IPS-NIHi11 (cell line): ENCODE measurements at places on chromosomes 7 and 10.

GRCh38 chr7:39285256-39285655 is 280.9 kb upstream of the YAE1 start:
- DNase-seq = no peak

GRCh38 chr7:255038-255435 is 34.9 kb upstream of the FOXL3 start:
- DNase-seq = no peak

- DNase-seq = no peak
Observed at GRCh38 chr7:50470250-50471163, 20.4 kb upstream of the FIGNL1 start.

DNA sequence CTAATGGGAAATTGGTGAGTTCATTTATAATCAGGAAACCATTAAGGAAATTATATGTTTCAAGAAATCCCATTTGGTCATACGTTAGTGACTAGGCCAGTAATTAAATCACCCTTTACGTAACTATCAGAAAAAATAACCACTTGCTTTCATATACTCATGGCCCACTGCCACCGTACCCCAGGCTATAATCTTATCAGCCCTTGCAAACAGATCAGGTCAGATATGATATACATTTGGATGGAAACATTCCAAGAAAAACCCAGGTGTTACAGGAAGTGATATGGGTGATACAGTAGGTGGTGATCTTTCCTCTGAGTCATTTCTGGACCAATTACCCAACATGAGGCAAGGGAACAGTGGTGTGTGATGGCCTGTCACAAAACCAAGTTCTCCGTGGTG is 481.0 kb upstream of the SEMA3A start:
- DNase-seq = no peak

GRCh38 chr7:157312941-157313340 is 23.9 kb upstream of the DNAJB6 start:
- no peak for DNase-seq

DNA sequence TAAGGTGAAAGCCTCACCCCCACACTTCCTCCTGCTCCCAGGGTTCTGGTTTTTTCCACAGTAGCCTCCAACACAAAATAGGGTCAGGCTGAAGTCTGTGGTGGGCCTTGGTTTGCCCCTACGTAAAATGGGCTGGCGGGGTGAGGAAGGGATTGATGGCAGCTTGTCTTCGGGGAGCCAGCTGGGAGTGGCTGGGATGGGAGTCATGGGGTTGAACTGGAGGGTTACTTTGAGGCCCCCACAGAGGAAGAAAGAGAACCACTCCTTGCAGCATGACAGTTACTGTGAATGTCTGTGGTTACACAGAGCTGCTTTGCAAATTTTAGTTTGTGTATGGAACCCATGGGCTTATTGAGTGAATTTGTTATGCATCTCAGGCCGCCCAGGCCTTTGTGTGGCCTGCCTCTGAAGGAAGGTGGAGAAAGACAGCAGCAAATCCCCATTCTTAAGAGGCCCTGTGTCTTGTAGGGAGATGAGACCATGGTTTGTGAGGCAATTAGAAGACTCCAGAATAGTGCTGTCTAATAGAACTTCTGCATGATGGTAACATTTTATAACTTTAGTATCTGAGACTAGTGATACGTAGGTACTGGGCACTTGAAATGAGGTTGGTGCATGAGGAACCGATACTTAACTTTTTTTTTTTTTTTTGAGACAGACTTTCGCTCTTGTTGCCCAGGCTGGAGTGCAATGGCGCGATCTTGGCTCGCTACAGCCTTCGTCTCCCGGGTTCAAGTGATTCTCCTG is 8.1 kb downstream of the TRIM8 start:
- DNase-seq = no peak

DNA sequence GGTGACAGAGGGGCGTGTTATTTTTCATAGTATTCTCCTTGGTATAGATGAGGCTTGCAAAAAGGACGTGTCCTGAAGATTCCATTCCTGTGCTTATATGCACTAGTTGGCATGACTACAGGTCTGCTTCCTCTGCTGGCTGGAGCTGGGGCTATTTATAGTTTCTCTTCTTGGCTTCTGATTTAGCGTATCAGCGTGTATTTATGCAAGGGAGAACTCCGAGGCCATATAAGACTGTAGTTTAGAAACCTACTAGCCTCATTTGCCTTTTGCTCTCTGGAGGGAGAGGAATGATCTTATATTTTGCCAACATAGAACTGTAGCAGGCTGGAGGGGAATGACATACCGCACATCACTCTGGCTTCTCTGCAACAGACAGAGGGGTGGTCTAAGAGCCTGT is 39.7 kb downstream of the CACNB2 start:
- no peak for DNase-seq

DNA sequence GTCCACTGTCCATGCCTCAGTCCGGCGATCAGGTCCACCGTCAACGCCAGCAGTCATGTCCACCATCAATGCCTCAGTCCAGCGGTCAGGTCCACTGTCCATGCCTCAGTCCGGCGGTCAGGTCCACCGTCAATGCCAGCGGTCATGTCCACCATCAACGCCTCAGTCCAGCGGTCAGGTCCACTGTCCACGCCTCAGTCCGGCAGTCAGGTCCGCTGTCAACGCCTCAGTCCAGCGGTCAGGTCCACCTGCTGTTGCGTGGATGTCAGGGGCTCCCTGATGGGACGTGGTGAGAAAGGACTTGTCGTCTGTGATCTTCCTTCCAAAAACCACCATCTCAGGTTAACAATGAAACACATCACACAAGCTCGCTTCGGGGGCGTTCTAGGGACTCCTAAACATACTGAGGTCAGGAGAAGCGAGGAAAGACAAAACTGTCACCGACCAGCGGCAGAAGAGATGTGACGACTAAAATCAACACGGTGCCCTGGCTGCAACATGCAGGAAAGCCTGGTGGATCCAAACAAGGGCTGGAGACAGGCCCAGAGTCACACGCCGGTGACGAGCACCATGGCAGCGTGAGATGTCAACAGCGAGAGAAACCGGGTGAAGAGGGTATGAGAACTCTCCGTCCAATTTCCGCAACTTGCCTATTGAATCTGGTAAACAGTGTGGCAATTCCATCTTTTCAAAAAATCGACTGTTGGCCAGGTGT is 264.2 kb downstream of the MAD1L1 start:
- DNase-seq = no peak

- no peak for DNase-seq
Observed at GRCh38 chr7:157047148-157047547, 36.7 kb upstream of the MNX1 start.

DNA sequence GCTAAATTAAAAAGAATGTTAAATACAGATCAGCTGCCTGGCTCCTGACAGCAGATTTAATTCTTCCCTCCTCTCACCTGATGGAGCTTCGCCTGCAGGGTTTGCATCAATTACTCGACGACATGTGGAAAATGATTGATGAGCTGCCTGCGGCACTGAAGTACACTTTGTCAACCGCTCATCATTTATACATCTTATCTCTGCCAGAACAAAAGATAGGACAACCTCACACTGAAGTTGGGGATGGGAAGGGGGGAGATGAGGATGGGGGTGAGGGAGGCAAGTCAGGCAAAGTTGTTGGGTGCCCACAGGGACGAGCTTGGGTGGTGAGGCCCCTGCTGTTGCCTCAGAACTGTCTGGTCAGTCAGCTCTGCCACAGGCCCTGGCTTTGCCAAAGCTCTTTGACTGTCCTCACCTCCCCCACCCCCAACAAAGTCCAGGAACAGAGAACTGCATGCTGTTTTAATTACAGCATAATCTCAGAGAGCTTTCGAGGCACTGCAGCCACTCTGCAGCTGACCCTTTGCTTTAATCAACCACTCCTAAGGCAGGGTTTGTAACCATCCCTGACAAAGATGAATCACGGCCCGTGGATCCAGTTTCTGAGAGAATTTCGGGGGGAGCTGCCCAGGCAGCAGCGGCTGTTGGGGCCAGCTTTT is 702.3 kb downstream of the LRMDA start:
- no peak for DNase-seq

- no peak for DNase-seq
Observed at GRCh38 chr7:64992971-64993370, 2.1 kb upstream of the ZNF117 start.

GRCh38 chr10:107561136-107561650 is 396.7 kb upstream of the SORCS1 start:
- no peak for DNase-seq

- DNase-seq = peak; percentile 75
Observed at GRCh38 chr7:106542550-106543220, 118.3 kb downstream of the CCDC71L start.
